ENCODE measurements at places on chromosomes 3 and 15. TPM values are rescaled to one million over a fixed set of nuclear protein-coding genes. Genes with fewer than 3 reads are reported as not detected.

Gene RTP1
- not detected for total RNA-seq

Gene SOX14
- not detected for total RNA-seq

Gene COL6A5
- total RNA-seq, result not detected

DNA sequence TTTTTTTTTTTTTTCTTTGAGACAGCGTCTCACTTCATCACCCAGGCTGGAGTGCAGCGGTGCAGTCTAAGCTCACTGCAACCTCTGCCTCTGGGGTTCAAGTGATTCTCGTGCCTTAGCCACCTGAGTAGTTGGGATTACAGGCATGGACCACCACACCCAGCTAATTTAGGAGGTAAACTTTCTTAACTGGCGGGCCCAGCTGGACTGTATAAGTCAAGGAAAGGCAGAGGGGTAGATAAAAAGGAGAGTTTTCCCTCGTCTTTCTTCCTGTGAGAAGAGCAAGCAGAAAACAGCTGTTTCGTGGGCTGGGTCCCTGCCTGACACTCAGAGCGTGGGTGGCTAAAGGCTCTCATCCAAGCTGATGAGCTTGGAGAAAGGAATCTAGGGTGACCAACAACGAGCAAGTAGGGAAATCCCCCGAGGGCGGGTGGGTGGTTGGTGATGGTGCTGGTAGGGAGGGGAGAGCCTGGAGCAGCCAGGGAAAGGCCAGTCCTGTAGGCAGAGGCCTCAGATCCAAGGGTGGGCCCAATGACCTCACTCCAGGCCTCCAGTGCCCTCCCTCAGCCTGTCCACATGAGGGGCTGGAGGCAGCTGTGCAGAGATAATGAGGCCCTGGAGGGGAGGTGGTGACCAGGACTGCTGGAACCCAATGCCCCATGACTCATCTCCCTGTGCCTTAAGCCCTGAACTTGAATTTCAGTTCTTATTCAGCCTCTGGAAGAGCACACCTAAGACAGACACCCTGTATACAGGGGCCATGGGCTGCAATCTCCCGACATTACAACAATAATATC, 43.1 kb upstream of the LIMD1 start:
- no peak for DNase-seq

DNA sequence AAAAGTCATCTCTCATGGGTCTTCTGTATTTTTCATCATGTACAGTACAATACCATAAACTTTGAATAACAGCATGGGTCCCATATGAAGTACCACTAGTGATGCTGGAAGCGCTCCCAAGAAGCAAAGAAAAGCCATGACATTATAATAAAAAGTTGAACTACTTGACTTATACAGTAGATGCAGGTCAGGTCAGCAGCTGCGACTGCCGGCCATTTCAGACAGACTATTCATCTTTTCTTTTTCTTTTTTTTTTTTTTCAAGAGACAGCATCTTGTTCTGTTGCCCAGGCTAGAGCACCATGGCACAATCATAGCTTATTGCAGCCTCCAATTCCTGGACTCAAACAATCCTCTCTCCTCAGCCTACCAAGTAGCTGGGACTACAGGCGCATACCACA, 10.2 kb downstream of the RAF1 start:
- no peak for DNase-seq

DNA sequence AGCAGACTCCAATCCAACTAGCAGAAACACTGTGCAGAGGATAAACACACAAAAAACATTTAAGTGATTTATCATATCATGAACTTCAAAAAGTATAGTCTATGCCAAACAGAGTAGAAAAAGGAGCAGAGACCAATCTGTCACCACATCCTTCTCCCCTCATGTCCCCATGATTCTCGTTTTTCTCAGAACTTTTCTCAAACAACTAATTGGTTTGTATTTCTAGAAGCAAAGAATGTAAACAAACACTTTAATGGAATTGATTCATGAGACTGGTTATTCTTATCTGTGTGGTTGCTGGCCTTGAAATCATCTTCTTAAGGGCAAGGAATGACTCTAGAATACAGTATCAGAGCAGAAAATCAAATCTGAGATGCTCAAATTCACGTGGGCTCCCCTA, 294.2 kb upstream of the THBS1 start:
- DNase-seq, result no peak

- no peak for DNase-seq
Measured at GRCh38 chr15:37877851-37878741, 56.3 kb upstream of the TMCO5A start.

GRCh38 chr3:150540297-150540696, 6.0 kb downstream of the SERP1 start:
- no peak for DNase-seq

DNA sequence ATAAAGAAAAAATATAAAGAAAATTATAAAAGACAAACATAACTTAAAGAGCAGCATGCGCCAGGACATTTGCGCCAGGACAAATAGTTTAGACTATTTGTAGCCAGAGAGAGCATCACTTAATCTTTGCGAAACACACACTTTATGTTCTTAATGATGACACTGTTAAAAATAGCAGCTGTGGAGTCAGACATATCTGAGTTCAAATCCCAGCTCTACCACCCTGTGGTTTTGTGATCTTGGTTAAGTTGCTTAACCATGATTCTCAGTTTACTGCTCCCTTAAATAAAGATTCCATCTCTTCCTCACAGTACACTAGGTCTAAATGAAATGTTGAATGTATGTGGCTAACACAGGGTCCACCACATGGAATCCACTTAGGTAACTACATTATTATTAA, 31.4 kb downstream of the KCNMB2 start:
- DNase-seq, result no peak

Gene RCN2
- total RNA-seq, result 180 TPM

Gene RPL29
- total RNA-seq, result 2,209 TPM

All from G401 (cell line).